ENCODE measurements at places on chromosomes 6 and 20.

DNA sequence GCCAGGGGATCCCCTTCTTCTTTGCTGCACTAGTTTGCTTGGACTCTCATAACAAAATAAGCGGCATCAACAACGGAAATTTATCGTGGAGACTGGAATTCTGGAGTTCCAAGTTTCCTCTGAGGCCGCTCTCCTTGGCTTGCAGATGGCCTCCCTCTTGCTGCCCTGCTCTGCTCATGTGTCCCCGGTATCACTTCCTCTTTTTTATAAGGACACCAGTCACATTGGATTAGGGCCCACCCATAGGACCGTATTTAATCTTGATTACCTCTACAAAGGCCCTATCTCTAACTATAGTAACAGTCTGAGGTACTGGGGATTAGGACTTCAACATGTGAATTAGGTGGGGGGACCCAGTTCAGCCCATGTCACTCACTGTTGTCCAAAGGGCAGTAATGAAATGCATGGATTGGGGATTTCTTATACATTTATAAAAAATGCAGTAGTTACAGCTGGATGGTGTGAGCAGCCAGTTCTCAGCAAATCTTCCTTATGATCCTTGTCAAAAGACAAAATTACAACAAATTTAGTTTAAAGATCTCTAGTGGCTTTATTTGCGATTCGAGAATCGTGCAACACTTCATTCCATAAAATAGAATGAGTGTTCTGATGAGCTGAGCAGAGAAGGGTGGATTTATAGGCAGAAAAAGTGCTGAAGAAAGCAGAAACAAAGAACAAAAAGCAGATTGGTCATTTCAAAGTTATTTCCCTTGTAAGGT lies 59.3 kb upstream of the AKAP12 start:
- no peak for DNase-seq

DNA sequence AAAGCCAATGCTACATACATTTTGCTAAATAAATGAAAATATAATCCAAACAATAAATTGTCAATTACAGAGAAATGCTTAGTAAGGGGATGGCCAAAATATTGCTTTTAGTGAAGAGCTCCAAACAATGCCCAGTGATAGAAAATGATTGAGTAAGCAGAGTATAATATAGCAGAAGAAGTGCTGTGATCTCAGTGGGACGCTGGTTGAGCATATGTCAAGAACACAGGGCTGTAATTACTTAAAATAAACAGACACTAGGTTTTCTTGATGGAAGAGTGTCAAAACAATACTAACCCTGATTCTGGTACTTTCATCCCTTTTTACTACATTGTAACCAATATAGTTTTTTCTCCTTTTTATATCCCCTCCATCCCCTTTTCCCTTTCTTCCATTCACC lies 150.3 kb downstream of the GRIK2 start:
- no peak for DNase-seq

DNA sequence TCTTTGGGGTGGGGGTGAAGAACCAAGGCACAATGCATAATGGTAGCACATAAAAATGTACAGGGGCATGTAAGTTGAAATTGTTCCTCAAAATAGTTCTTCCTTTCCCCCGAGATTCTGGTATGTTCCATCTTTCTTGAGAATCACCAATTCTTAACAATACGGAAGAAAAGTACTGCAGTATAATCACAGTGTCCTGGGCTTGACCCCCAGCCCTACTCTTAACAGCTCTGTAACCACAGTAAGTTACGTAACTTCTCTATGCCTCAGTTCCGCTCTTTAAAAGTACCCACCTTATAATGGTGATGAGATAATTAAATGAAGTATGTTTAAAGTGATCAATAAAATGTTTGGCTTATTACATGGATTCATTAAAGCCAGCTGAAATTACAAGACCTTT lies 104.5 kb downstream of the SMLR1 start:
- no peak for DNase-seq

DNA sequence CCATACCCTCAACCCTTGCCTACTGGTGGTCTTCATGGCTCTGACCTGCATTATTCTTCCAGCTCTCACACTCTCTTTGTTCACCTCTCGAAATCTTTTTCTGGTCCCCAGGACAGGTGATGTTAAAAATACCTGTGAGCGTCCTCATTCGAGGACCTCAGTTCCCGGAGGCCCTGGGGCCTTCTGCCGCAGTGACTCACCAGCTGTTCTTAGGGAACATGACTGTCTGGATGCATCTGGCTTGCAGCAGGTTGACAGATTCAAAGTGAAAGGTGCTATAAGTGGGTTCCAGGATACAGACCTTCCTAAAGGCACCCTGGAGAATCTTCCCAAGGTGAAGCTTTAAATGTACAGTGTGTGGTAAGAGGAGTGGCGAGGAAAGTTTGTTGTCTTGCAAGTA lies 210.4 kb upstream of the KCNG1 start:
- no peak for DNase-seq

DNA sequence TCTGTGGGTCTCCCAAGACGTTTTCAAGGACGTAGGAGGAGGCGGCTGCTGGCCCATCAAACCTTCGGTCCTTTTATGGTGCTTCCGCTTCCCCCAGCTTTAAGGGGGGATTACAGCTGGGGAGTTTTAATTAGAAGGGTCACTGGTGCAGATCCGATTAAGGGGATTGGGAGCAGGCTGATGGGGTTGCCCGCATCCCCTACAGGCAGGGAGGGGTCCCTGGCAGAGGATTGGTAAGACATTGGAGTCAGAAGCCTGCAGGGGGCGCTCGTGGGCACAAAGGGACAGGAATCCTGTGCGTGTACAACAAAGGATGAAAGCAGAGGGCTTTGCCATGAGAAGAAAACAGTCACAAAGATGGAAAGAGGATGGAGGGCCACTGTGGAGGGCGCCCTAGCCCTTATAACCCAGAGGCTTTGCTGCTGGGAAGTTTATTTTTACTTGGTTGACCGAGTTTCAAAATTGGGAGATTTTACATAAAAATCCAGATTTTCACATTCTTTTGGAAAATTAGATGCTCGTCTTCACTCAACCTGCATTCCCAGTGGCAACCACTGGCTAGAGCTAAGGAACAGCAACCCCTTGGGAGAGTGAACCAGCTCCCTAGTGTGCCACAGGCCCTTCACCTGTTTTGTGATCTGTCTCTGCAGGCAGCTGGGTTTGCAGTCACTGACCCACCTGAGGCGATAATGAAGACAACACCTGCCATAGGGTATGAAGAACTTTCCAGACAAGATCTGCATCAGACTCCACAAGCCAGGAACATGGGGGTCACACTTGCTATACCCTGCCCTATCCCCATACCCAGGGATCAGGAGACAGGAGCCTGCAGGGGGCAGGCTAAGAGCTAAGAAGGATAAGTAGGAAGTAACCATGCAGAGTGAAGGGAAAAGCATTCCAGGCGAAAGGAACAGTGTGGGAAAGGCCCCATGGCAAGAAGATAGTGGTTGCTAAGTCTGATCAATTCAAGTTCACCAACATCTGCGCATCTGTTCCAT lies 97.7 kb downstream of the KCNB1 start:
- peak; percentile 24 for DNase-seq

DNA sequence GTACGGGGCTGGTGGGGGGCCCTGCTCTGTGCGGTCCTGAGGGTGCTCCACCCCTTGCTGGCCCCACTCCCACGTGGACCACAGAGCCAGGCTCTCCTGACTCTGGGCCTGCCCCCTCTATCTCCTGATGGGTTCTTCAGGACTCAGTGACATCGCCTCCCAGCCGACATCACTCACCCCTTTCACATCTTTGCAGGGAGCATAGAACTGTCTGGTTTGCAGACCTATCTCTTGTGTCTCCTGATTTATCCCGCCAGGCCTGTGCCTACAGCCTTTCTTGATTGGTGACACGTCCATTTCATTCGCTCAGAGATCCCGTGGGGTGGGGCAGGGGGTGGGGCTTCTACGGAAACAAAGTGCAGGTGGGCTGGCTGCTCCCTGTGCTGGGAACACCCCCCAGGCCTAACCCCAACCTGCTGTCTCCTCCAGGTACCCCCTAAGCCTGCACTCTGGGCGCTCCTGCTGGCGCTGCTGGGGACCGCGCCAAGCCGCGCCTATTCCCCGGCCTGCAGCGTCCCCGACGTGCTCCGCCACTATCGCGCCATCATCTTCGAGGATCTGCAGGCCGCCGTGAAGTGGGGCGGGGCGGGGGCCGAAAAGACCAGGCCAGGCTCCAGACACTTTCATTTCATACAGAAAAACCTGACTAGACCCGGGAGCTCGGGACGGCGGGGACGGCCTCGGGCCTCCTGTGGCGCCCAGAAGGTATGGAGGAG lies 1.7 kb downstream of the C20orf204 start:
- no peak for DNase-seq

DNA sequence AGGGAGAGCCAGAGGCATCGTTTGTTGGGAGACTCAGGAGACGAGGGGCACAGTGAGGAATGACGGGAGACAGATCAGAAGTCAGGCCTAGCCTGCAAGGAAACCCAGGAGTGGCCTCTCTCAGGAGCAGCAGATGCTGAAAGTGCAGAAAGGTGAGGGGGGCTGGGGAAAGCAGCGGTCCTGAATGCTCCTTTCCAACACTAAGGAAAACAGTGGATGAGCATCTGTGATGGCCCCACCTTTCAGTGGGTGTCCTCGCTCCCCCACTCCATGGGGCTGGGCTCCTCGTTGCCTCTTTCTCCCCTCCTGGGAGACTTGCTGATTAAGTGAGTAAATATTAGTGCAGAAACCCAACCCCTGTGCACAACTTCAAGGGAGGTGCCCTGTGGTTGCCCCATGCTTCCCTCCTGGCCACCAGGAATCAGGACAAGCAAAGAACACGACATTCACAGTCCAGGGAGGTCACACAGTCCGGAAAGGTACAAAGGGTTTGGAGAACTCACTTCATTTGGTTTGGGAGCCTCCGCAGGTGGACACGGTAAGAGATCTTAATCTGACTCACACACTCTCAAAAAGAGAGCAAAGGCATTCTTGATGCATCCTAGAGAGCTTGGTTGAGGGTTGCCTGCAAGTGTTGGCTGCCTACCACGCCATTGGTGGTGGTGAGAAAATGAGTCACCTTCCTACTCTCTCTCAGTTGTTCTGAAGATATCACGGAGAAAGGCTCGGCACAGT lies 9.7 kb upstream of the BPIFB1 start:
- no peak for DNase-seq

DNA sequence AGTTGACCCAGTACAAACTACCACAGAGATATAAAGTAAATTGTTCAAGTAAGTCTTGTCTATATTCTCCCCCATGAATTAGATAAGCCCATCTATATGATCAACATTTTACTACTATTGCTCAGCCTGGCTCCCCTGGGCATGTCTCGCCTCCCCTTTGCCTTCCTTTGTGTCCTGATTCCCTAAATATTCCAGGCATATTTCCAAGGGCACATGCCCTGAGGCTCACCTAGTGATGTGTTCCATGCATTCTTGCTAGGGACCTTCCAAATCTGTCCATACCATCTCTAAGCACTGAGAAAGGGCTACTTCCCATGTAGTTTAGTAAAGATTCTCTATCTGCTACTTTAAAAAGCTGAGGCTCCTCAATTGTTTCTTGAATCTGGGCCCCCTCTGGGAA lies 309.5 kb upstream of the PRND start:
- DNase-seq: no peak

DNA sequence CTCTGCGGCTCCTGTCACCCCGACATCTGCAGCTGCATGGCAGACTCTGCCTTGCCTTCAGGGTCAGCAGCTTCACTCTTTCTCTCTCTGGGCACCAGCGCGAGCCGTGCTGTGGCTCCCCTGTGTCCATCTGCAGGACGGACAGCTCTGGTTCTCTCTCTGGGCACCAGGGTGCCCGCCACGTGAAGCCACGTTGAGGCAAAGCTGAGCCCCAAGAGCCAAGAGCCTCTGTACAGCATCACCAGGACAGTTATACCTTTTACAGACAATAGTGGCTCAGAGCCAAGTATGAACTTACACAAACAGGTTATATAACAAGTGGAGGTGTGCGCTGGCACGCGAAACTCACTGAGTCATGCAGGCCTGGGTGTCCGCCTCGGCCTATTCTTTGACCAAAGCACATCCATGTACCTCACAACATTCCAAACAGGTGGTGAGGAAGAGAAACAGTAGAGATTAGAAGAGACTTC lies 50.8 kb downstream of the FAM50B start:
- DNase-seq: no peak

DNA sequence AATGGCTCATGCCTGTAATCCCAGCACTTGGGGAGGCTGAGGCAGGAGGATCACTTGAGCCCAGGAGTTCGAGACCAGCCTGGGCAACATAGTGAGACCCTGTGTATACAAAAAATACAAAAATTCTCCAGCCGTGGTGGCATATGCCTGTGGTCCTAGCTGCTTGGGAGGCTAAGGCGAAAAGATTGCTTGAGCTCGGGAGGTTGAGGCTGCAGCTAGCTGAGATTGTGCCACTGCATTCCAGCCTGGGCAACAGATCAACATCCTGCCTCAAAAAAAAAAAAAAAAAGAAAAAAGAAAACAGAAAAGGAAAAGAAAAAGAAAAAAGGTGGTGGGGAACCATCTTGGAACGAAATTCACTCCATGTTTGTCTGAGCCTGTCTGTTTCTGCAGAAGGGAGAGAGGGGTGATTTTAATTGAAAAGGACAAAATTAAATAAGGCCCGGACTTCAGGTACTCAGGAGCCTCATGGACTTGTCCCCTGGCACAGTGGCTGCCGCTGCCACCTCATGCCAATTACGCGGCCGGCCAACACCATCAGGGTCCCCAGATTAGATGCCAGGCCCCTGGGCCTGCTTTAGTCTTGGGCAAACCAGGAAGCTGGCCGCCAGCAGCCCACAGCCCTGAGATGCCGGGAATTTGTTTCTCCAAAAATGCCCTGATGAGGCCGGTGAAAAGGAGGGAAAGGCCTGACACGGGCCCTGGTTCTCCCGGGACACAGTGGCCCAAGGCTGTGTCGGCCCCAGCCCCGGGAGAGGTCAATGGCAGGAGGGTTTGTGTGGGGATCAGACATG lies 37.8 kb upstream of the STX16 start:
- no peak for DNase-seq

DNA sequence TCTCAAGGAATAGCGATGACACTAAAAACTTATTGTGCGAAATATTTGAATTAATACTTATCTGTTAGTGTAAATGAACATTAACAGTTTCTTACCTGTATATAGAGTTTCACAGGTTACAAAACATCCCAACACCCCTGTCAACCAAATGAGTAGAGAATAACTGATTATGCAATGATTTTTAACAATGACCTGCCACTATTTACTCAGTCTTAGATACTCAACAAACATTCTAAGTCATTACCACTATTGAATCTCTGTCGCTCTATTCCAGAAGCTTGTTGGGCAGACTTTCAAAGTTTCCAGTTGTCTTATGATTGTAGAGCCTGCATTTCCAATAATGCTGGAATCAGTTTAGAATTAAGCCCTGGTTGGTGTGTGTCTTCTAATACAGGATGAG lies 85.5 kb downstream of the RNF182 start:
- no peak for DNase-seq

DNA sequence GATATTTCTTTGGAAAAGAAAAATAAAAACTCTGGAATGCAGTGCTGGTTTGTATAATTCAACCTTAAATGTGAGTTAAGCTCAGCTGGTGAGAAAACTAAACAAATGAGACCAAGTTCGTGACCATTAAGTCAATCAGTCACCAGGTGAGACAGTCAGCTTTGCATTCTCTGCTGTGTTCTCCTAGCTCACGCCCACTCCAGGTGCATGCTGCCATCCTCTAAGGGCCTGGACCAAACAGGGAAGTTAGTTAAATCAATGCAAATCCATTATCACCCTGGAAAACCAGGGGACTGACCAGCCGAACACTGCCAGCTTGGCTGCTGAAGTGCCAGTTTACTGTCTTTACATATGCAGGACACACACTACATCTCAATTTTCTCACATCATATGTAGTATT lies 7.2 kb downstream of the TPBG start:
- no peak for DNase-seq

GRCh38 chr20:25090492-25091429 lies 8.8 kb upstream of the VSX1 start:
- DNase-seq: peak; percentile 50

Data from stimulated activated CD4-positive, alpha-beta T cell treated with anti-CD3 and anti-CD28 coated beads, Interleukin-12 subunit alpha, Interleukin-12 subunit beta, amount 100 ng/mL, for 24 hours (primary cell).